ENCODE measurements at places on chromosomes 16 and 17.

- DNase-seq = no peak
Measured at GRCh38 chr16:84774810-84775209, 45.0 kb upstream of the CRISPLD2 start.

- peak; percentile 16 for DNase-seq
Measured at GRCh38 chr17:9517396-9517795, 58.2 kb downstream of the STX8 start.

DNA sequence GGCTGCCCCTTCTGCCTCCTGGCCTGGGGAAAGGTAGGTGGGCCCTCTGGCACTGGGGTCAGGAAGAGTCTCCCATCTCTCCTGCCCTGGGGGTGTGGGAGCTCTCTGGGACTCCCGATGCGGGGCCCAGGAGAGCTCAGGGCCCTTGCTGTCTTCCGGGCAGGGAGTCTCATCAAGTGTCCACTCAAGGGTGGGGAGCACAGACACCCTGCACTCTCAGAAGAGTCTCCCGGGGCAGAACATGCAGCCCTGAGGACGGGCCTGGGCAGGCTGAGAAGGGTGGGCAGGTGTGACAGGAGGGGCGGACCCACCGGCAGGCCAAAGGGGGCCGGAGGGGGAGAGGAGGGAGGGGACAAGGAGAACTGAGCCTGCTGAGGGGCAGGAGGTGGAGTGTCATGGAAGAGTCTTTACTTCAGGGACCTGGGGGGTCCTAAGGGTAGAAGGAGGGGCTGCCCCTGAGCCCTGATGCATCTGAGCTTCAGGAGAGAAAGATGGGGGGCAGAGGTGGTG, 8.4 kb upstream of the PKMYT1 start:
- no peak for DNase-seq

DNA sequence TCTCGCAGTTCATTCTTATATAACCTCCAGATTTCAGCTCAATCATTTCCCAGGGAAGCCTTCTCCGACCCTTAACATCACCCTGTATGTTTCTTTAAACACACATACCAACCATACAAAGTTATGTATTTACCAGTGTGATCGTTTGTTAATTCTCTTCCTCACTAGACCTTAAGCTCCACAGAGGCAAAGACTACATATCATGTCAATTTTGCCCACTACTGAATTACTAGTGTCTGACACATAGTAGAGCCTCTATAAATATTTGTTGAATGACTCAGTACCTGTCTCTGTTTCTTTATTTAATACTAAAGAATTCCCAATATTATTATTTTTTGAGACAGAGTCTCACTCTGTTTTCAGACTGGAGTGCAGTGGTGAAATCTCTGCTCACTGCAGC, 137.2 kb downstream of the SHISA9 start:
- no peak for DNase-seq

- no peak for DNase-seq
Measured at GRCh38 chr16:81994485-81994884, 16.8 kb downstream of the SDR42E1 start.

- no peak for DNase-seq
Measured at GRCh38 chr17:73533781-73534180, 110.5 kb downstream of the SDK2 start.

DNA sequence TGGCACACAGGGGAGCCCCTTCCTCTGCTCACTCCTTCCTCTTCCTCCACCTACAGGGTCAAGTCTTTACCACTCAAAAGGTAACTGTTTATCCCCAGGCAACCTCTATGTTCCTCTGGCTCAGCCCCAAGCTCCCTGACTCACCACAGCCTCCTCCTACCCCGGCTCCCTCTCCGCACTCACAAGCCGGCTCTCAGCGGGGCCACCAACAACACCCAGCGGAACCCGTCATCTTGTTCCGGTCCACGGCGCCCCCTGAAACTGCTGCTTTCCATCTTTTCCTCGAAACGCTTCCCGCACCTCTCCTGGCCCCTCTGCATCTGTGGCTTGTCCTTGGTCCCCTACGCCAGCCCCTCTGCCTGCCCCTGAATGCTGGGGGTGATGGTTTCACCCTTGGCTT, 58.4 kb downstream of the NXN start:
- DNase-seq = no peak

GRCh38 chr16:85359147-85359822, 247.0 kb upstream of the CIBAR2 start:
- DNase-seq = no peak
